ENCODE measurements at places on chromosomes 6 and 20. TPM values are rescaled to one million over a fixed set of nuclear protein-coding genes. Genes with fewer than 3 reads are reported as not detected.
A peak's percentile ranks its signal among the peaks of the same experiment; 100 is the strongest.

Gene FAM50B
- 8.7 TPM for total RNA-seq

Gene GSTA2
- not detected for total RNA-seq

GRCh38 chr6:107959392-107959791 is 1.4 kb upstream of the SEC63 start:
- no peak for DNase-seq

DNA sequence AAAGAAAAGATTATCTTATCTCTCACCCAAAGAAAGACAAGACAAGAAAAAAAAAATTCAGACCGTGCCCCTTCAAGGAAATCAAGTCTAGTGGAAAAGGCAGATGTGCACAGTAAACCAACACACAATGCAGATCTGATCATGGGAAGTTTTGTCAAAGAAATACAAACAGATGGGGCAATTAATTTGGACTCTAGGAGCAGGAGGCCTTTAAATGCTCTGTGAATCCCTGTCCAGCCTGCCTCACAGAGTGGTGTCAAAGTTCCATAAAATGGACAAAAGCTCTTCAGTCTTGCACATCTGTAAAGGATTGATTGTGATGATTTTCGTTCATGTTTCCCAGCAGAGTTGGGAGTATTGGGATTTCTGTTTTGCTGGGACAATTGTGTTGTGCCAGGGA is 53.1 kb upstream of the TGM3 start:
- no peak for DNase-seq

- DNase-seq, result no peak
Observed at GRCh38 chr6:10382322-10382721, 32.6 kb downstream of the TFAP2A start.

GRCh38 chr6:128097009-128097408 is 196.2 kb upstream of the THEMIS start:
- DNase-seq, result no peak

- DNase-seq, result no peak
Observed at GRCh38 chr20:59403261-59403961, 103.0 kb downstream of the EDN3 start.

- DNase-seq, result no peak
Observed at GRCh38 chr20:24991897-24992486, 559 bp downstream of the APMAP start.

DNA sequence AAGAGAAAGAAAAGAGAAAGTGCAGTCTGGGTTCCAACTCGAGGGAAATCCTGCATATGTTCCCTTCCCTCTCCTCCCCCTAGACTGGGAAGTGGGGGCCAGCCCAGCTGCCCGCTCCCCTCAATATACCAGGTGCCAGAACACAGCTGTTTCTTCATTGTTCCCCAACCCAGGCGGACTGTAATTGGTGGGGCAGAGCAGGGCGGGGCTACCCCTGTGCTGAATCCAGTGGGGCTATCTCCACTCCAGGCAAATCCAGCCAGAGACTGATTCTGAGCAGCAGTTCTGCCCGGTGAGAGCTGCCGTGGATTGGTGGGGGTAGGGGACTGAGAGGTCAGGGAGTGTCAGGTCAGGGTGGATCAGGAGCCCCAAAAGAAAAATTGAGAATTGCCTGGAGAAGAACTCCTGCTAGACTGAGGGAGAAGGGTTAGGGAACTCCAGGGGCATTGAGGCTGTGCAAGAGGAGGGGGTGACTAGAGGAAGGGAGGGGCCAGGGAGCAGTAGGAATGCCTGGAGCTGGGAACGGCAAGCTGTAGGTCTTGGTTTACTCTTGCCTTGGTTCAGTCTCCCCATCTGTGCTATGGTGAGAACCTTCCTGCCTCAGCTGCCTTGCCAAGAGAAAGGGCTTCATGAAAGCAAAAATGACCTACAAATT is at the start of gene MYMX:
Gene MYMX (plus strand): TSS at position 250 of the 655 bp plus-strand sequence. CDS start 546 bp downstream, outside the sequence.
- no peak for DNase-seq

DNA sequence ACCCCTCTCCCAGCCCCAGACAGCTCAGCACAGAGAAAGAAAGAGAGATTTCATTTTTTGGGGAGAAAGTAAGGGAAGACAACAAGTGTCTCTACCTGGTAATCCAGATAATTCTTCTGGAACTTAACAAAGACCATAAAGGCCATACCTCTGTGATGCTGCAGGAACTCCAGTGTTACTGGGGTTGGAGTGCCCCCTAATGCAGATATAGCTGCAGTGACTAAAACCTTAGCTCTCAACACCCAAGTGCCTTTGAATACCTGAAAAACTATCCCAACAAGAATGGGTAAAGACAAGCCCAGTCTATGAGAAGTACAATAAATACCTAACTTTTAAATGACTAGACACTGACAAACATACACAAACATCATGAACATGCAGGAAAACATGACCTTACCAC is 365.3 kb upstream of the PTCHD4 start:
- peak; percentile 9 for DNase-seq
